ENCODE measurements at places on chromosomes 3 and 15.

- DNase-seq, result no peak
These were observed 12.8 kb downstream of the C2CD4A start for GRCh38 chr15:62079594-62079993.

DNA sequence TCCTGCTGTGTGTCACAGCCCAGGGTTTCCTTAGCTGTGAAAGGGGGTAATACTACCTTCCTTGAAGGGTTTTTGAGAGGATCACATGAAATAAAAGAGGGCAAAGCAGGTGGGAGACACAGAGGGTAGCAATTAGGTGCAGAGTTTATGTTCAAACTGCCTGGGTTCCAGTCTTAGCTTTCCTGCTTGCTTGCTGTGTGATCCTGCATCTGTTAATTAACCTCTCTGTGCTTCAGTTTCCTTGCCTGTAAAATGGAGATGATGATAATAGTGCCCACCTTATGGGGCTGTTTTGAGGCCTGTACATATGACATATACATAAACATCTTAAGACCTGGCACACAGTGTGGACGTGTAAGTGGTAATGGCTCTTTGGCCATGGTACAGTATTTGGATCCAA is 35.0 kb downstream of the SPSB4 start:
- no peak for DNase-seq

- no peak for DNase-seq
These were observed 701 bp downstream of the SGO1 start for GRCh38 chr3:20185331-20185678.

- no peak for DNase-seq
These were observed 238.0 kb upstream of the LRTM1 start for GRCh38 chr3:55165704-55166405.

DNA sequence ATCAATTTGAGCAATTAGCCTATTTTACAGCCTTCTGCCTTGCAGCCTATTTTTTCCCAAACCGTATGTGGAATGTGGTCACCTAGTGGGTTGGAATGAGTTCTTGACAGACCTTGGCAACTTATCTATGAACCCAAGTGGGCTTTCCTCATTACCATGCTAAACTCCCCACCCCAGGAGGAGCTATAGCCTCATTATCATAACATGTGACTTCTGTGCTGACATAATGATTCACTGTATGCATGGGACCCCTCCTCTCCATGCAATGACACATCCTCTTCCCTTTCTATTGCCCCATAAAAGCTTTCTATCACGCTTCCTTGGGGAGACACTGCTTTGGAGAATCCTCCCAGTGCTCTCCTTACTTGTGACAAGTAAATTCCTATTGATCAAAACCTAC is 83.5 kb upstream of the FHIT start:
- DNase-seq, result no peak

GRCh38 chr15:62491642-62492041 is 326.6 kb upstream of the C2CD4B start:
- no peak for DNase-seq

DNA sequence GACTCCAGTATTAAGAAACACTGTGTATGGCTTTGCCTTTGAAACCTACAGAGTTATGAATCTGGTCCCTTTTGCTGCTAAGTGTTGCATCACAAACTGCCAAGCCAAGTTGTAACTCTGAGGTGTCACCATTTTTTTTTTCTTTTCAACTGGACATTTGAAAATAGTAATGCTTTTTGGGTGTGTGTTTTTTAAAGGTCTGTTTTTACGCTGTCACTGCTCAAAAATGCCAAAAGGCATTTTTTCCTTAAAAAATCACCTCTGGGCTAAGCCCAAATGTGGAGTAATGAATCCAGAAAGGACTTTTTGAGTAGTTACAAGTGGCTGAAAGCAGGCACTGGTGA is 9.5 kb downstream of the SMAD3 start:
- DNase-seq, result no peak
